NCI-H1417 treated with DMSO at 0.1 percent for 48 hours (cell line): ENCODE measurements at places on chromosomes 5 and 9.

DNA sequence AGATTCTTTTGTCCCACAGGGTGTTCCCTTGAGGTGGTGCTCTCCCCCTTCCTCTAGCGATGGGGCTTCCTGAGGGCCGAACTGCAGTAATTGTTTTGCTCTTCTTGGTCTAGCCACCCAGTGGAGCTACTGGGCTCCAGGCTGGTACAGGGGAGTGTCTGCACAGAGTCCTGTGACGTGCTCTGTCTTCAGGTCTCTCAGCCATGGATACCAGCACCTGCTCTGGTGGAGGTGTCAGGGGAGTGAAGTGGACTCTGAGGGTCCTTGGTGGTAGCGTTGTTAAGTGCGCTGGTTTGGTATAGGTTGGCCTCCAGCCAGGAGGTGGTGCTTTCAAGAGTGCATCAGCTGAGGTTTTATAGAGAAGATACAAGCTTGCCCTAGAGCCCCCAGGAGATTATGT lies 20.4 kb upstream of the CEP72 start:
- no peak for DNase-seq

GRCh38 chr9:77731008-77731698 lies 83.0 kb upstream of the GNA14 start:
- DNase-seq, result no peak

- DNase-seq, result no peak
Measured at GRCh38 chr5:93058309-93058708, 522.7 kb downstream of the NR2F1-AS1 start.

DNA sequence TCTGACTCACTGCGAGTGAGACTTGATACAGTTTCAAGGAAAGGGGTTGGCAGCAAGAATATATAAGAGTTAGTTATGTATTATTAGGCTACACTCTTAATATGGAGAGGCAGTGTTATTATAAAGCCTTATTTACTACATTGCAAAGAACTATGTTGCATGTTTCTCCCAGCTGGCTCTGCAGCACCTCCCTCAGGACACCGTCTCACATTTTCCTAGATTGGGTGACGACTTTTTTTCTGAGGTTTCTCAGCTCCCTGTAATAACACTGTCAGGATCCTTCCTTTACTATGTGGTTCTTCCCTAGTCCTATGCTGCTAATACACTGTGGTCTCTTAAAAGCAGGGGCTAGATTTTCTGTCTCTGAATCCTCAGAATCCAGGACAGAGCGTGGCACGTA lies 153.7 kb downstream of the INSYN2B start:
- no peak for DNase-seq

DNA sequence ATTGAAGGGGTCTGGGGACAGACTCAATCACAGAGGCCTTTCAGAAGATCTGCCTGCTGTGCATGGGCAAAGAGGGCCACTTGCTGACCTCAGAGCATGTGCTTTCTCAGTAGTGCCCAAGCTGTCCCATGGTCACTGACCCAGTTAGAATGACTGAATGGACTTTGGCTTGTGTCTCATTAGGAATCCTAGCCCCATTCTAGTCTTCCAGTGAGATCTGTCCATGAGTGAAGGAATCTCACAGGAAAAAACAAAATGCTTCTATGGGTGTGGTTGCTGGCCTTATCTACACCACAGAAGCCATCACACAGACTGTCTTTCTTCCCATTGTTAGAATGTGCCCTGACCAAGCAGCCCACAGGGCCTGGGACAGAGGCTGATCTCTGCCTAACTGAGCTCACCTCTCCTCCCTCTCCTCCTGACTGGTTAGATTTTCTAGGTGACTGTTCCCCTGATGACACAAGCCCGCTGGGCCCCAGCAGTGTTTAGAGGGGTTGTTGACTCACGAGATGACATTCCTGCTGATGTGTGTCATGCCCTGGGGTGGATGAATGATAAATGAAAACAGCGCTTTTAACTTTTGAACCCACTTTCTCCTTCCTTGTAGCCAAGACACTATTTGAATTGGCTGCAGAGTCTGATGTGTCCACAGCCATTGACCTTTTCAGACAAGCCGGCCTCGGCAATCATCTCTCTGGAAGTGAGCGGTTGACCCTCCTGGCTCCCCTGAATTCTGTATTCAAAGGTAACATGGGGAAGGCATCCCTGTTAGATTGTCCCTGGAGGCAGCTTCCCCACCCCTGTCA lies 24.8 kb downstream of the TGFBI start:
- DNase-seq, result no peak

DNA sequence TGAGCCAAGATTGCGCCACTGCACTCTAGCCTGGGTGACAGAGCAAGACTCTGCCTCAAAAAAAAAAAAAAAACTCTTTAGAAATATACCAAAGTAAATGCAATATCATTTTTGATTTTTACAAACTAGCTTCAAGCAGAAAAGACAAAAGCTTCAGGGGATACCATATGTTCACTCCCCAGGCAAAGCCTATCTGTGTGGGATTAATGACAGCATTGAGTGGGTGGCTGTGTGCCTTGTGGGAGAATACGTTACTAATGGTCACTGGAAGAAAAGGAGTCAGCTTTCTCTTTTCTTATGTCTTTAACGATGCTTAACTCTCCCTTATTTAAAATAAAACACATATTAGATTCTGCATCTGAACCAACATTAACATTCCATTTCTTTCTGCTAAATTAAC lies 1.9 kb downstream of the PCA3 start:
- DNase-seq, result no peak

DNA sequence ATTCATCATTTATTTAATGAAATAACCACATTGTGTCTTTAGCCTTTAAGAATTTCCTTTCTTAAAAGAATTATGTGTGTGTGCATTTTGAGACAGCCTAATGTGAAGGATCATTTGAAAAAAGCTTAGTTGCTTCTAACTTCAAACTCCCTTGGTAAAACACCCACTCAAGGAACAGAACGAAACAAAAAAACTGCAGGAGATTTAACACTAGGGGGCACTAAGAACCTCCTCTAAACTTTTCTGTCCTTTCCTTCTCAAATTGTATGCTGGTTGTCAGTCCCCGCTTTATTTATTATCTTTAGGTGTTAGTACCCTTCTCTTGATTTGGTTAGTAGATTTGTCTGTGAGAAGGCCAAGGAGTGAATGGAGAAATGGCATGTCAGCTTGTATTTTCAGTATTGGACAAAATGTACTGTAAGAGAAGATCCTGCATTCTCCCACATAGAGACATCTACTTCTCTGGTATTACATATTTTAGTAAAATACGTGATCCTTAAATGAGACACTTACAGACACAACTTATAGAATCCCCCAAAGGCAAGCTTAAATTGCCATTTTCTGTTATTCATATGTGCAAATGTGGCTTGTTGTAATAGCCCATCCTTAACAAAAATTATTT lies 229.7 kb downstream of the MRPS30 start:
- DNase-seq, result no peak

- DNase-seq, result no peak
Measured at GRCh38 chr9:137141050-137141810, 2.3 kb downstream of the GRIN1 start.

- no peak for DNase-seq
Measured at GRCh38 chr9:15156241-15156640, 150.8 kb downstream of the TTC39B start.

GRCh38 chr9:69757996-69758675 lies 1.7 kb downstream of the PTAR1 start:
- DNase-seq, result peak; percentile 9

GRCh38 chr9:71783120-71783523 lies 14.8 kb upstream of the CEMIP2 start:
- no peak for DNase-seq
